ENCODE measurements at places on chromosomes 4 and X.
A peak's percentile ranks its signal among the peaks of the same experiment; 100 is the strongest.

DNA sequence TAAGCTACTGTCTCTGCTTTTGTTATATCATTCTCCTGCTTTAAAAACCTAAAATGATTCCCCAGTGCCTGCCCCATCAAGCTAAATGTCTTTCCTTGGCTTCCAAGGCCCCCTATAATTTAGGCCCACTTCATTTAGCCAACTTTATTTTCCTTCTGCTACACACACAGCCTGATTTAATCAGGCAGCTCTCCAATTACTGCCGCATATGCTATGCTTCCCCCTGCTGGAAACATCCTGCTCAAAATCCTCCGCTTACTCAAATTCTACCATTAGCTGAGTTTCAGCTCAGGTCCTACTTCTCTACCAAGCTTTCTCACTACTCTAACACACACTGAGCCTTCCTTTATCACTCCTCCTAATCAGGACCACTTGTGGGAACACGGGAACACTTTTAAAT is 17.0 kb downstream of the LAMP2 start:
- DNase-seq = no peak

GRCh38 chr4:184356366-184356765 is 118.0 kb downstream of the IRF2 start:
- DNase-seq = no peak

DNA sequence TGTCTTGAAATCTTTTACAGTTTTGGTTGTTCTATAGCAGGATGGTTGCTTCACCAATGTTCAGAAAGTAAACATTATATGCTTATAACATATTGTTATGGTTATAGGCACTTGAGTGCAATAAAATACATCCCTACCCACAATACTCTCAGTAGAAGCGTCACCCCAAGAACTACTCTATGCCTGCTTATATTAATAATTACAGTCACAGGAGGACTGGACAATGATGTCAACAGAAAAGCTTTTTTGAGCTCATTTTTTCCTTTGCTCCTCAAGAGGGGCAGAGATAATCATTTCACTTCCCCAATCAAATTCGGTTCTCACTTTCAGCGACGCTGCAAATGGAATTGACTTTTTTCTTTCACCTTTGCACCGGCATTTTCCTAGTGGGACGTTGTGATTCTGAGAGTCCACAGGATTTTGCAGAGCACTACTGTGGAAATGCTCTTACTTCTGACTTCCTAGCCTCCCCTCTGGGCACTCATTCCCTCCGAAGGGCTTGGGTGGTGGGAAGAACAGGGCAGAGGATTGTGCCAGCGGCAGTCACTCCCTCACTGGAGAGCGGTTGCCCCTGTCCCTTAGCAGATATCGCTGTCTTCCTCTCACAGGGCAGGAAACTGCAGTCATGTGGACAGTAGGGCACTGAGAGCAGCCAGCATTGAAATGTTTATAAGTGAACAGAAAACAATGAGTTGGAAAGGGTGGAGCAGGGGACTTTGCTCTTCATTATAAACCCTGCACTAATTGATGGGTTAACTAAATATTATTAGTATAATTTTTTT is 24.9 kb upstream of the SGMS2 start:
- DNase-seq = no peak

DNA sequence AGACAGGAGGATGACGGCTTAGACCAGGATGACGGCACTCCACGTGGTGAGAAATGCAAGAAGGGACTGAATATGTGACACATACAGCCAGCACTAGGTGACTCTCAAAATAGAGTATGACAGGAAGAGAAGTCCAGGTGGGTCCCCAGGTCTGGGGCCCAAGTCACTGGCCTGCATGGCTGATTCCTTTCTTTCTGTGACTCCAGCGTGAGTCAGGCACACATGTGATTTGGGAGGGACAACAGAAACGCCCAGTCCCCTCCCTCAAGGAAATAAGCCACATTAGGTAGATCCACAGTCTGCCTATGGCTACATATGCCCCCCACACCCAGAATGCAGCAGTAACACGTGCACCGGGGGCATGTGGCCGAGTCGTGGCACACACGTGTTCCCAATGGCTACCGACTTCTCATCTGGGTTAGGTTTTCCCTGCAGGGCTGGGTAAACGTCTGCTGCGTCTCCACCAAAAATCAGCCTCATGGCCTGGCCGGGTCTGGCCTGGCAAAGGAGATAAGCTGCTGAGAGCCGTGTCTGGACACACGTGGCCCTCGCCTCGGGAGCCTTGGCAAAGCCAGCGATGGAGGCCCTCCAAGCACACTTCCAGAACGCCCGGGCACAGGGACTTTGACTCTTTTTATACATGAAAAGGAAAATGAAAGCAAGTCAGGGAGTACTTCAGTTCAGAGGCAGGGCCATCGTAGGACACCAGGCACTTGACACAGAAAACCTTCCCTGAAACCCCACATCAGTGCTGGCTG is 19.3 kb downstream of the SEL1L3 start:
- DNase-seq = no peak

DNA sequence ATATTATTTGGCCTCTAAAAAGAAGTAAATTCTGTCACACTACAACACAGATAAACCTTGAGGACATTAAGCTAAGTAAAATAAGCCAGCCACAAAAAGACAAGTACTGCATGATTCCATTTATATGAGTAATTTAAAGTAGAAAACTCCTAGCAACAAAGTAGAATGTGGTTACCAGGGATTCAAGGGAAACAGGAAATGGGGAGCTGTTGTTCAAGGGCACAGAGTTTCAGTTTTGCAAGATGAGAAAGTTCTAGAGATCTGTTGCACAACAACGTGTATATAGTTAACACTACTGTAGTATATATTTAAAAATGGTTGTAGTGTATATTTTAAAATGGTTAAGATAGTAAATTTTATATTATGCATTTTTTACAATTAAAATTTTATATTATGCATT is 25.4 kb downstream of the SEC31A start:
- no peak for DNase-seq

DNA sequence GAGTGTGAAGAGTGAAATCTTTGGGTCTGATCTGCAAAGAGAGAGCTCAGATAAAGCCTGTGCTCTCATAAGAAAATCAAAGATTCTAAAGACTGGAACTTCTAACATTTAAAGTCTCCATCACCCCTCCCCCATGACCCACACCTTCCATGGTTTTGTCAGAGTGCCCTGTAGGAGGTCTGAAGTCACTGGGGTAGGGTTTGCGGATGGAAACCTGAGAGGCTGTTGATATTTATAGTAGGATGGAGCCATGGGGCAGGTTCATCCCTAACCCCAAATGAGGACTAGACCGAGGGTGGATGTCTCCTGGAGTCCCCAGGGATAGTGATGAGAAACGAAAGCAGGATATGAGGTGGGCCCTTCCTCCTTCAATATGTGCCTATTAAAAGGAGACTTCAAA is 28.4 kb upstream of the NLGN4X start:
- DNase-seq = no peak

DNA sequence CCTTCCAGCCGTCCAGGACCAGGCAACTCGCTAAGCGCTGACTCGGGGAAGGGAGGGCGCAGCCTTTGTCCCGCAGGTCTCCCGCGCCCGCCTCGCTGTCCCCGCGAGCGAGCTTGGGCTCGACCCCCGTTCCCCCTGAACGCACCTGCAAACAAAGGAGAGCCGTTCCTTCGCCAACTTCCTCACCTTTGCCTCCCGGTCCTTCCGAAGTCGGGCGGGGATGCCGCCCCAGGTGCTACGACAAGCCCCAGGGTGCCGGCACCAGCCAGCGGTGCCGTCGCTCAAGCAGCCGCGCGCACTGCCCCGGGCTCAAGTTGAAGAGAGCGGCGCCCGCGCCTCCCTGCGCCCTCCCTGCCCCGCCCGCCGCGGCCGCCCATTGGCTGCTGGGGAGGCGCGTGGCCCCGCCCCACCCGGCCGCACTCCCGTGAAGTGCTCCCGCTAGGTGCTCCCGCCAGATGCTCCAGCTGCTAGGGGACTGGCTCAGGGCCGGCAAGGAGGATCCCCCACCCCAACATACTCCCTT is 107.1 kb downstream of the NSUN7 start:
- DNase-seq = peak; percentile 12

DNA sequence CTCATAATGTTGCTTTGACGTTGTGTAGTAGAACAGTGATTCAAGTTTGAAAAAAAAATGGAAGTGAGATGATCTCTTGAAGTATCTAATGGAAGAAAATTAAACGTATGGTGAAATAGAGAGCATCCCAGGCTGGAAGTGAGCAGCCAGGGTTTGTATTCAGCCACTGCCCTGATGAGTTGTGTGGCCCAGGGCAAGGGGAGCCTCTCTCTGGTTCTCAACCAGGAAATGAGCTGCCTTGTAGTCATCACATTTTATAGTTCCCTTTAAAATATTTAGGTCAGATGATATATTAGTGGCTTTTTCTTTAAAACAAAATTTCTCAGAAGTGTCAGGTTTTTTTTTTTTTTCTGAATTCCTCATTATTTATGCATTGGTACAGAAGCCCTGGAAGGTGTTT is 150.3 kb downstream of the GPAT3 start:
- no peak for DNase-seq

GRCh38 chrX:646228-646495 is 15.6 kb downstream of the SHOX start:
- DNase-seq = no peak

- DNase-seq = no peak
These were observed 47.4 kb downstream of the FGF2 start for GRCh38 chr4:122873821-122874593.

DNA sequence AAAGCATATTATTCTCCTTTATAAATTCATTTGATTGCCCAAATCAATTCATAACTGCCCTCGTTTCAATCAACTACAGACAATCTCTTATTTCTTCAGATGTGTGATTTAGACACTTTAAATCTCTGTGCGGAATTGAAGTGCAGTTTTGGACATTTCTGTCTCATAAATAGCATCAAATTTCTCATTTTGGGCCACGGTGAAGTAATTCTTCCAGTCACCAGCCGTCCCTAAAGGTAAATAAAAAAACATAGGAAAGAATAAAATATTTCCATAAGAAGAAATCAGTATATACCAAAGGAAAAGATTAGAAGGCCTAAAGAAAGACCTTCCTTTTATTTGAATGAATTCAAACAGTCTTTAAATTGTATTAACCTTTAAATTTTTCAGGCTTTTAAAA is 33.4 kb downstream of the SULT1B1 start:
- DNase-seq = no peak

DNA sequence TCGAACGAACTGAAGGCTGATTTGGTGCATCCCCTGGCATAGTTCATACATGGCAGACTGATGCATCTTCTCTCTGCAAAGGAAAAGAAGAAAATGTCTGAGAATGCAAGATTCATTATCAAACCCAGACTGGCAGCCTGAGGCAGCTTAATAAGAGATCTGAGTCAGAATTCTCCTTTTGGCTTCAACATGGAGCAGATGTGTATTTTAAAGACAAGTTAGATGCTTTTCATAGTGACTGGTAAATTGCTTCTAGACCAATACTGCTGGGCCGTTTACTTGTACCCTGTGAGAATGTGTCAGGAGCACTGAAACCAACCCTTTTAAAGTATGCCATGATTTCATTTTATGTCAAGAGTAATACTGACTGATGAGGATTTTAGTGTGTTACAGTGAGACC is 322.0 kb downstream of the NR3C2 start:
- DNase-seq = no peak

- no peak for DNase-seq
These were observed 119.0 kb upstream of the MAP9 start for GRCh38 chr4:155495572-155496293.

GRCh38 chr4:40301603-40302002 is 33.5 kb upstream of the CHRNA9 start:
- DNase-seq = peak; percentile 69

DNA sequence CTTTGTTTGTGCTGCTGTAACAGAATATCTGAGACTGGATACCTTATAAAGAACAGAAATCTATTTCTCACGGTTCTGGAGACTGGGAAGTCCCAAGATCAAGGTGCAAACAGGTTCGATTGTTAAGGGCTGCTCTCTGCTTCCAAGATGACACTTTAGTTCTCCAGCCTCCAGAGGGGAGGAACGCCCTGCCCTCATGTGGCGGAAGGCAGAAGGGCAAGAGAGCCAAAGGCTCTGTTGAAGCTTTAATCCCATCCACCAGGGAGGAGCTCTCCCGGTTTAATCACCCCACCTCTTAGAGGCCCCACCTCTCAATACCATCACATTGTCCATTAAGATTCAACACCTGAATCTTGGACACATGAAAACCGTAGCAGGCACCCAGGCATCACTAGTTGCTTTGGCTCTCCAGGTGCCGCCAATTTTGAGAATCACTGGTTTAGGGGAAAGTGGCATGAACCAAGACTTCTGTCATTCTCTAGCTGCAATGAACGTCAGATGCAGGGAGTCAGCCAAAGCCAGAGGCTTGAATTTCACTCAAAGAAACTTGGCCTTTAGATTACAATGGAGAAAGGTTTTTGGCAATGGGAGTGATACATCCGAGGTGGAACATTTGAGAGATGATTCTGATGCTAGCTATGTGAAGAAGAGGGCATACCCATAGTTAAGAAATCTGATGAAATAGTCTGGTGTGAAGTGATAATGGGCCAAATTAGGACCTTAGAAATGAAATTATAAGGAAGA is 15.7 kb downstream of the FHL1 start:
- peak; percentile 15 for DNase-seq

GRCh38 chr4:121308328-121308663 is 72.5 kb downstream of the QRFPR start:
- DNase-seq = no peak

DNA sequence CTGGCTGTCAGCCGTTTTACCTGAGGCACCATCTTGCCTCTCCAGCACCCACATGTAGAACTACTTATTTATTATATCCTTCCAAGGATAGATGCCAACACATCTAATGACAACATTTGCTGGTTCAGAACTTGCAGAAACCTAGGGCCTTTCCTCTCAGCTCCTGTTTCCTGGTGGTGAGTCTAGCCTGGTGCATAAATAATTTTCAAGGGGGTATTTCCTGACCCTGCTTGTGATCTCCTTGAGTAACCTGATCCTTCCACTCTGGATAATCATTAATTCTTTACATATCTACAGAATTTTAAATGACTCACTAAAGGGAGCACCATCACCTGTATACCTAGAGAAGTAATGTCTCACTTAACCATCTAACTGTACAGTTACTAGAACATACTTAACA is 153.4 kb downstream of the PPARGC1A start:
- no peak for DNase-seq

- DNase-seq = no peak
These were observed 76.9 kb downstream of the CAMK2D start for GRCh38 chr4:113684534-113685091.

GRCh38 chr4:107094332-107094731 is 58.2 kb upstream of the DKK2 start:
- DNase-seq = no peak

GRCh38 chr4:123838474-123838873 is 441.9 kb downstream of the SPRY1 start:
- no peak for DNase-seq

DNA sequence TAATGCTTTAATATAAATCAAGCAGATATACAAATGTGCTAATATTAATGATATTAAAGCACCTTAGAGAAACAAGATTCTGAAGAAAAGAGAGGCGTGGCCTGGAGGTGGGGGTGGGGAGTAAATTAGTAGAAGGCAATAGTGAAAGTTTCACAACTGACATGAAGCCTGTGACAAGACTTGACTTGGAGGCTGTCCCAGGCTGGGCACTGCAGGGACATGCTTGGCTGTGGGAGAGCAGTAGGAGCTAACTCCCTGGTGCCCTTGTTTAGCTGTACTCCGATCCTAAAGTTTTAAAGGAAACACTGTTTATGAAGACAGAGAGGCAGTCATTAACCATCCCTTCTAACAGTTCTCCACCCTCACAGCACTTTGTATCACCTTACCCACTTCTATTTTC is 239.0 kb upstream of the MAB21L2 start:
- no peak for DNase-seq
